Hematopoietic multipotent progenitor cell treated with erythropoietin and hydrocortisone succinate and interleukin-3 and kit ligand, for 6 days (in vitro differentiated cells): ENCODE measurements at places on chromosomes 16 and 17.

GRCh38 chr17:30519166-30519565 lies 42.0 kb downstream of the GOSR1 start:
- DNase-seq: no peak

- DNase-seq: no peak
These were observed 15.0 kb upstream of the SLC38A10 start for GRCh38 chr17:81309859-81310839.

DNA sequence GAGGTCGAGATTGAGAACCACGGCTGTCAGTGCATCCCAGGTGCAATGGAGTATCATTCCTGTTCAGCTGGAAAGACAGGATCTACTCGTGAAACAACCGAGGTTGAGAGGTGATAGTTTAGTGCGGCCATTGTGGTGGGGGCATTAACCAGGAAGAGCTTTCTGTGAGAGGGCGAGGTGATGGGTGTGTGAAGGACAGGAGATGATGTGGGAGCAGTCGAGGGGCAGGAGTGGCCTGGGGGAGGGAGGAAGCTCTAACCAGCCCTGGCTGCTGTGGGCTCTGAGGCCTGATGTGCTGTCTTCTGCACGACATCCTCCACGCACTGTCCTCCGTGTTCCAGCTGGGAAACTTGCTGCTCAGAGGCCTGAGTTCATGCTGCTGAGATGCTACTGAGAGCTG lies 22.0 kb downstream of the GOSR2 start:
- DNase-seq: no peak

GRCh38 chr17:74252211-74252610 lies 21.8 kb upstream of the DNAI2 start:
- DNase-seq: peak; percentile 39

- no peak for DNase-seq
These were observed 11.5 kb downstream of the CDH16 start for GRCh38 chr16:66906916-66907836.

DNA sequence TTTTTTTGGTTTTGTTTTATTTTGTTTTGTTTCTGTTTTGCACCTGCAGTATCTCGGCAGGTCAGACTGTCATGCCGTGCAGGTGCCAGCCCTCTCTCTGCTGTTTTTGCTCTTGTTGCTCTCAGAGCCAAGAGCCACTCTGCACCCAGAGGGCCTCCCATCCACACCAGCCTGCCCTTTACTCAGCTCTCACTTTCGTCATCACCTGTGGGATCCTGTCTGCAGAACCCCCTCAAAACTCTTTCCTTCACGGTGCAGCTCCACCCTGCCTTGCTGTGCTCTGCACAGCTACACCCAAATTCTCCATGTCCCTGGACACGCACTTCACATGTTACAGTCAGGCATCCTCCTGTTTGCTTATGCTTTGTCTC lies 2.6 kb downstream of the AOC3 start:
- no peak for DNase-seq

GRCh38 chr17:52064791-52065211 lies 93.7 kb downstream of the CA10 start:
- no peak for DNase-seq

GRCh38 chr17:72955391-72956140 lies 136.9 kb downstream of the SLC39A11 start:
- DNase-seq: no peak

GRCh38 chr17:78883533-78884131 lies 19.4 kb downstream of the CEP295NL start:
- peak; percentile 42 for DNase-seq

GRCh38 chr17:199191-199604 lies 17.7 kb upstream of the DOC2B start:
- no peak for DNase-seq

GRCh38 chr16:55426865-55427484 lies 52.0 kb upstream of the MMP2 start:
- no peak for DNase-seq

DNA sequence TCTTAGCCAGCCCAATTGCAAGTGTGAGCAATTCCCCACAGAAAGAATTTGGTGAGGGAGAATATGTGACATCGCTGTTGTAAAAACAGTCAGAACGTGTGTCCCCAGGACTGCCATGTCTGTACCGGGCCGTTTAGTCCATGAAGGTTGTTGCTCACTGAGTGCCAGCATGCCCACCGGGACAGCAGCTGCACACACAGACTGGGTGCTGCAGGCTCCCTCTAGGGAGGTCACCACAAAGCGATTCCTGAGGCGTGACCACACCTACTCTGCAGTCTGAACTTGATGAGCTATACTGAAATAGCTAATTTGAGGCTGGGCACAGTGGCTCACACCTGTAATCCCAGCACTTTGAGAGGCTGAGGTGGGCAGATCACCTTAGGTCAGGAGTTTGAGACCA lies 44.1 kb upstream of the ADORA2B start:
- DNase-seq: no peak

DNA sequence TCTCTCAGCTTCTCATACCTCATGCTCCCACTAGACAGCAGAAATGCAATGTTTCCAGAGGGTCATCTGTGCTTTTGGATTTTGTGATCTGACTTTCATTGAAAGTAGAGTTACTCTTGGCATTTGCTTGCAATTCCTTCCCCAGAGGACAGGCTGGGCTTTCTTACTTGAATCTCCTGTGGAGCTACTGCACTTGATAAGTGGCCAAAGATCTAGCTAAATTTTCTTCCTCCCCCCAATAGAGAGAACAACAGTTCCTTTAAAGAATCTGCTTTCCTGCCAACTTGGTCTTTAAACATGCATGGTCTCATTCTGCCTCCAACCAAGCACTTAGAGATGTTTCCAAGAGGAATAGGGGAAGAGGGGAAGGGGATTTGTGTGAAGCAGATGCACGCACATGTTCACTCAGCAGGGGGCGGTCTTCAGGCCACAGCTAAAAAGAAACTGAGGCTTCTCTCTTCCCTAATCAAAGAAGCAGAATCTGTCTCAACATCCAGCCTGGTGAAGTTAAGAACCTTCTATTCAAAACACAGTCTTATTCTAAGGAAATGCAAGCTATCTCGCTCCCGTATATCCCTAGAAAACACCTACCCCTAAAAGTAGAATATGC lies 229.6 kb downstream of the ZFHX3 start:
- DNase-seq: no peak

DNA sequence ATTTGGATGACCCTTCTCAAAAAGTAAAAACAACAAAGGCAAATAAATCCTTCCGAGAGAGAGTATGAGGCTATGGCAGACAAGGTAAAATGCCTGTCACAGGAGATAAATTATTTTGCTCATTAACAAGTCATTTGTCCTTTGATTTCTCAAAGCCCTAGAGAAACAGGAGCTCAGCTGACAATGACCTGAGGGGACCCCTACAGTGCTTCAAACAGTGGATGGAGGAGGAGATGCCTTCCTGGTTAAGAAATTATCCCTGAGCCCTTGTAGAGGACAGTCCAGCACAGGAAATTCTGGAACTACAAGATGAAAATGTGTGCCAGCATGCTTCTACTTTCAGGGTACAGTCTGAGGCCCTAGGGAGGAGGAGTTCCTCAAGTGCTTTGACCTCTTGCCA lies 24.0 kb upstream of the RHBDL3 start:
- DNase-seq: no peak

DNA sequence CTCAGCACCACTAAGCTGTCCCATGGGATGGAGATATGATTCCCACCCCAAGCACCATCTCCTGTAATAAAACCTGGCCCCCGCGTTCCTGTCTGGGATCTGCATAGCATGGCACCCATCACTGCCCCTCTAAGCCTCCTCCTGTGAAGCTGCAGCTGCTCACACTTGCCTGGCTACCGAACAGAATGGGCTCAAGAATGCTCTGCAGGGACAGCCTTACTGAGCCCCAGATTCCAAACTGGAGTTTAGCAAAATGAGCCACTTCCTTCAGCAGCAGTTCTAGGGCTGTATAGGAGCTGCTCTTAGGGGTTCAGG lies 256.1 kb downstream of the CPPED1 start:
- no peak for DNase-seq

DNA sequence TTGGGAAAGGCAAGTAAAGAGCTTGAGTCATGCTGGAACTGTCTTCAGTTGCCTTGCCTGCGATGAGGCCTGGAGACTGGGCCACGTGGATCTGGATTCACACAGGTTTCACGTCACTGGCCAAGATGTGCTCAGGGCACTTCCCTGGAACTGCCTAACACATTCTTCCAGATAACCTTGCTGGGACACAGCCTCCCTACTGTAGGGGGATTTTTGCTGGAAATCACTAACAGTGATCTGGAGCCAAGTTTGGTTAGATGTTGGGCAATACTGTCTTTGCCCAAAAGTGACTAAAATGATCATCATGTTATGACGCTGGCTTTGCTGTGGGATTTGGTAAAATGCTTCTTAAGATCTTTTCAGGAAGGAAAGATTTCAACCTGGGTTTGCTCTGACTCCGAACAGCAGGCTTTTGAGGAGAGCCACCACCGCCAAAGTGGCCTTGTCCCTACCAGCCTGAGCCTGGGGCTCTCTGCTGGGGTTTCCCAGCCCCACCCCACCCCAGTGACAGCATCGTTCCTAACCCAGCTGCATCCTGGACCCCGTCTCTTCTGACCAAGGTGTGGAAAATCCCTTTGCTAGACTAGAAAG lies 14.7 kb downstream of the C1QTNF1 start:
- DNase-seq: no peak

DNA sequence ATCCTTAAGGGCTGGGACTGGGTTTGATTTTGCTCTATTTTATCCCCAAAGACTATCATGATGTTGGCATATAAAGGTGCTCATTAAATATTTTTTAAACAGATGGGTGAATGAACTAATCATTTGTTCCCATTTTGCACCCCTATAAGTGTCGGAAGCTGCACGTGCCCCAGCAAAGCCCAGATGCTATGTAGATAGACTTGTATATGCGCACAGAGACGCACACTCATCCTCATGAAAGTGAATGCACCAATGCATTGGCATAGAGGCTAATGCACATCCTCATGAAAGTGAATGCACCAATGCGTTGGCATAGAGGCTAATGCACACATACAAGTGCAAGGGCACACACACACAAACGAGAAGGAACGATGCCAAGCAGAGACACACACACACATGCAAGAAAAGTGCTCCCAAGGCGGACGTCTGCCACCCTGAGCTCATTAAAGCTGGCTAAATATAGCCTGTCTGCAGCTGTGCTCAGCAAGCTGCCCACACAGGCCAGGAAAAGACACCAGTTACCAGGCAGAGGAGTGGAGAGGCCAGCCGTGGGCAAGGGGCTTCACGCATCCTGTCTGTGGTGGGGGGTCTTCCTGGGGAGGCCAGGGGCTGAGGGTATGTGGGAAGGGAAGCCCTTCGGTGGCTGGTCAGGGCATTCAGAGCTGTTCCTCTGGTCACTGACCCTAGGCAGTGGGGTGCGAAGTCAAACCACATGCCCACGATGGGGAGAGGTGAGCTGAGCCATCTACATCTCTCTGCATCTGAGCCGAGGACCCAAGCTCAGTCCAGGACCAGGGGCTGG lies 52.6 kb downstream of the PIMREG start:
- no peak for DNase-seq

- no peak for DNase-seq
These were observed 13.4 kb downstream of the C17orf78 start for GRCh38 chr17:37389160-37389559.

DNA sequence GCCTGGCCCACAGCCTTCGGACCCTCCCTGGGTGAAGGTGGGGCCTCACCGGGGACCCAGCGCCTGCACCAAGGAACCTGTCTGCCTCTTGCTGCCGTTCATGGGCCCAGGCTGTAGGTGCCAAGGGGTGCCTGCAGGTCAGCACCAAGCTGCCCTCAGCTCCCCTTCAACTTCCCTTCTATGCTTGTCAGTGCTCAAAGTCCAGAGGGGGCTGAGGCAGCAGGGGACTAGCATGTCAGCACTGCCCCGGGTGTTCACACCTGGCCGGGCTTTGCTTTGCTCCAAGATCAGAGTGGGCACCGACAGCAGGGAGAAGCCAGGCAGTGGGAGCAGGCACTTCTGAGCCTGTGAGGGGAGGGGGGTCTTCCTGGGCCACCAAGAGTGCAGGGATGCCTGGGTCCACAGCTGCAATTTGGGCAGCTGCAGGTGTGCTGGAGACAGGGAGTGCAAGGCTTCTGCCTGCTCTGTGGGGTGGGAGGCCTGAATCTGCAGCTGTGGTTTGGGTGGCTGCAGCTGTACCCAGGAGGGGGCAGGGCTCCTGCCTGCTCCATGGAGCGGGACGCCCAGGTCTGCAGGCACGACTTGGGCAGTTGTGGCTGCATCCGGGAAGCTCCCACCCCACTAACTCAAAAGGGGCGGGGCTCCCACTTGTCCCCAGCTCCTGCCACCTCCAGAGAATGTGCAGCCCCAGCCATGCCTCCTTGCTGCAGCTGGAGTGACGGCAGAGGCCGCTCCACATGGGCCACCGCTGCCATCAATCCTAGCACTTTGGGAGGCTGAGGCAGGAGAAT lies 27.6 kb upstream of the PRM1 start:
- DNase-seq: peak; percentile 18

GRCh38 chr16:51953286-51953985 lies 593.5 kb downstream of the TOX3 start:
- DNase-seq: no peak

- peak; percentile 50 for DNase-seq
These were observed 1.0 kb downstream of the ZNRF1 start for GRCh38 chr16:74999609-75000480.

DNA sequence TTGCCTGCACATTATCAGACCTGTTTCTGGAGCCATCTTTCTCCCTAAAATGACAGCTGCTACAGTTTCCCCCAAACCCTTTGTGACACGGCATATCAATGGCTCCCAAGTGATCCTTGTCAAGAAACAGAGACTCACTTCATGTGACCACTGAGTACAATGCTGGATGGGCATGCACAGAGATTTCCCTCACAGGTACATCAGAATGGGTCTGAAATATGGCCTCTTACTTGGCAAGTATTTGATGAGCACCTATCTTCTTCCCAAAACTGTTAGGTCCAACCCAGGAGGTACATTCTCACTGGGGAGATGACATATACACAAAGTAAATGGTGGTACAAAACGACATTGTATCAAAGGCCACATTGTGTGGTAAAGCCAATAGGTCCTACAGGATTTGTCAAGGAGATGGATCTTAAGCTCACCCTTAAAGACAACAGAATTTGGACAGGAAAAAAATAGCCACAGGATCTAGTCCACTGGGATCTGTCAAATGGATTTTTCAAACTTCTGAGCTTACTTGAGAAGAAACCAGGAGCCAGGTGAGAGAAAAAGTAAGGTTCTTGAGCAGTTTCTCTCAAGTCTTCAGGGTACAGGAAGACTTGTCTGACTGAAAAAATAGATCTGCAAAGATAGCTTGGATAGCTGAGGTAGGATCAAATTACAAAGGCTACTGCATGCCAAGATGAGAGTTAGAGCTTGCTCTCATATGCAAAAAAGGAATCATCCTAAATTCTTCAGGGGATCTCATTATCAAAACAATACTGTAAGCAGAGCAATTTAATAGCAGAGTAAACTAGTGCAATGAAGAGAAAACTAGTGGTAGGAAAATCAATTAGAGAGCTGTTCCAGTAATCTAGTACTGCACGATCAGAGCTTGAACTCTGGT lies 28.8 kb downstream of the RNF43 start:
- DNase-seq: no peak

- DNase-seq: no peak
These were observed 8.4 kb upstream of the CLEC18A start for GRCh38 chr16:69942627-69943170.

- DNase-seq: no peak
These were observed 6.1 kb downstream of the KIF19 start for GRCh38 chr17:74332017-74332650.

GRCh38 chr17:13477180-13477611 lies 124.5 kb downstream of the HS3ST3A1 start:
- DNase-seq: no peak
